ENCODE measurements at places on chromosomes 16 and 17. TPM values are rescaled to one million over a fixed set of nuclear protein-coding genes. Genes with fewer than 3 reads are reported as not detected.

MT4 gene
- total RNA-seq: not detected

CLN3 gene
- total RNA-seq: 30.0 TPM

TEDC2 gene
- 56.8 TPM for total RNA-seq

JMJD6 gene
- 79.4 TPM for total RNA-seq

SHCBP1 gene
- total RNA-seq: 15.1 TPM

NPIPB6 gene
- 3.4 TPM for total RNA-seq

TP53TG3B gene
- not detected for total RNA-seq

Data from endodermal cell (in vitro differentiated cells).